ENCODE measurements at places on chromosomes 2 and 18.

- DNase-seq, result no peak
These were observed 61.1 kb upstream of the SLC66A3 start for GRCh38 chr2:11094021-11094810.

DNA sequence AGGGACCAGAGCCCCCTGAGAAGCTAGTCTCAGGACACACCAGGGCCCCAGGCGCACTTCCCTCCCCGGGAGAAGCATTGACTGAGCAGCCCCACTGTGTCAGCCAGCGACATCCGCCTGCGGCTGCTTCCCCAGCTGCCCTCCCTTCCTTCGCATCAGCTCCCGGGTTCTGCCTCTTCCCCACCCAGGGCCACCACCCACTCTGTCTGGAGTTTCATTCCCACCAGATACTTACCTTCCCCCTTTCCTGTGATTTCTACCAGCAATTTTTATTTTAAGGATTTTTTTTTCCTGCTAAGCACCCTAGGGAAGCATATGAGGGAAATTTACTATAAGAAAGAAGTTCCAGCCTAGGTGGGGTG is 99.2 kb downstream of the SMAD7 start:
- DNase-seq, result no peak

GRCh38 chr2:215410932-215411285 is 25.0 kb downstream of the FN1 start:
- peak; percentile 73 for DNase-seq

GRCh38 chr2:158095269-158095668 is 6.4 kb upstream of the UPP2 start:
- no peak for DNase-seq

DNA sequence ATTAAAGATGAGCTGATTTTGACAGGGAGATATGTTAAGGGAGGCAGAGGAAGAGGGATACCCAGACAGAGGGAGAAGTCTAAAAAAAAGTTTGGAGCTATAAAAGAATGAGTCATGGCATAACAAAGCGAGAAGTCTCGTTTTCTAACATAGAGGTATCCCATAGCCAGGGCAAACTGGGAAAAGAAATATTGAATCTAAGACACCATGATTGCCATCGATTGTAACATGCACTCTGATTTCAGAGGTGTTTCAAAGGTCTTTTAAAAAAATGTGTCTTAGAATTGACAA is 110.7 kb downstream of the MDH1 start:
- DNase-seq, result no peak

DNA sequence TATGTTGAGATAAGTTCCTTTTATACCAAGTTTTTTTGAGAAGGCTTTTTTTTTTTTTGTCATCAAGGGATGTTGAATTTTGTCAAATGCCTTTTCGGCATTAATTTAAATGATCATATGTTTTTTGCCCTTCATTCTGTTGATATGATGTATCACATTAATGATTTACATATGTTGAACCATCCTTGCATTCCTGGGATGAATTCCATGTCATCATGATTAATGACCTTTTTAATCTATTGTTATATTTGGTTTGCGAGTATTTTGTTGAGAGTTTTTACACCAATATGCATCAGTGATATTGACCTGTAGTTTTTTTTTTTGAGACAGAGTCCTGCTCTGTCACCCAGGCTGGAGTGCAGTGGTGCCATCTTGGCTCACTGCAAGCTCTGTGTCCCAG is 585.7 kb upstream of the FANCL start:
- DNase-seq, result no peak

GRCh38 chr18:61400716-61401115 is 67.5 kb downstream of the CDH20 start:
- DNase-seq, result no peak

- no peak for DNase-seq
These were observed 211.4 kb downstream of the EPHA4 start for GRCh38 chr2:221360742-221361141.

GRCh38 chr2:62464221-62465007 is 41.6 kb downstream of the TMEM17 start:
- no peak for DNase-seq

- DNase-seq, result no peak
These were observed 860.1 kb downstream of the BCL11A start for GRCh38 chr2:59693231-59693959.

DNA sequence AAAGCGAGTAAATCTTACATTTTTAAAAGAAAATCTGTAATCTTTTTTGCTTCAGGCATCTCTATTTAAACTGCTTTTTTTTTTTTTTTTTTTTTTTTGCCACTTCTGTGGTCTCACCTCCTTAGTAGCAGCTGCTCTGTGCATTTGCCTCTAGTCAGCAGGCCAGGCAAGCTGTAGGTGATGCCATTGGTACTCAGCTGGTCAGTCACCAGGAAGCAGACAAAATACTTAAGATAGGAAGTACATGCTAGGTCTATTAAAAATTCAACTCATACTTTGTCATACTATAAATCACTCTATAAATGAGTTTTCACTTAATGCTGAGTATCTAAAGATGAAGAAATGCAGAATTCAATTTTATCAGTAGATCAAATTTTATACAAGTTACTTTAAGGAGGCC is 83.7 kb downstream of the KYNU start:
- no peak for DNase-seq

- DNase-seq, result no peak
These were observed 21.7 kb downstream of the AKAIN1 start for GRCh38 chr18:5175378-5175777.

DNA sequence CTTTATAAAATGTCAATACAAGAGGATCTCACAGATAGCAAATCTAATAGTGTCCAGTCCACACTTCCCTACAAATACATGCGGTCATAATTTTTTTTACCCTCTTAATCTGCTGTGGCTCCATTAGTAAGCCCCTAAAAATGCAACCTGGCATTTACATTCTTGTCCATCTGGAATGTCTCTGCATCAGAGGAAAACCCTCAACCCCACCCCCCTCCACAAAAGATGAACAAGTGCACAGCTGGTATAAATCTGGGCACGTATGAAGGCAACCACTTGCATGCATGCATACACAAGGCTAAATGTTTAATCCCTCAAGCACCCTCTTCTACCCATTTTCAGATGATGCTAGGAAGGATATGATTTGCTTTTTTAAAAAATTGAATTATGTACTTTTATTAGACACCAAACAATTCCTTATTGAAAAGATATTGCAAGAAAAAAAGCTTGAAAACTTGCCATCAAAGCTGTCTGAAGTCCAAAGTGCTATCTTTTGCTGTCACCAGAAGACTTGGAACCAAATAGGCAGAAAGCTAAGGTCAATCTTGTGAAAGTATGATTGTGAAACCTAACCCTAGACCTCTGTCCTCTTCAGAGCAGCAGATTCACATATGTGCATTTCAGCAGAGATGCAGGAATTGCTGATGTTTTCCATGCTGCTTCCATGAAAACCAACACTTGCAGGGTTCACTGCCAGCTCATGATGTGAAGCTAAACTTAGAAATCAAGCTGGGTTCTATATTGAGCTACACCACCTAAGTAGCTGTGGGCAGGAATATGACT is 39.0 kb downstream of the IRS1 start:
- DNase-seq, result no peak

DNA sequence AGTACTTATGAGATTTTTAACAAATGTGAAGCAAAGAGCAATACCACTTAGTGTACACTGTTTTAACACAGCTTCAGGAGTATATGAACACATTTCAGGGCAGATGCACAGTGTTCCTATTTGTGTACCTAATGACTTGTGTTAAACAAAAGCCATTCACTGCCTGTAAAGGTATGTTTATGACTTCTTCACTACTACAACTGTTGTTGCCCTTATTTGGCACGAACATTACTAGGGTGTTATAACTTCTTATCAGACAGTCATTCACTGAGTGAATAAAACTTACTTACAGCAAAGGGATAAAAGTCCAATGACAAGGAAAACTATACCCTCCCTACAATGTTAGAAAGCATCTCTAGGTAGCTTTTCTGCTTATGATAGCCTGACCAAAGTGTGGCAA is 85.4 kb upstream of the CAVIN2 start:
- no peak for DNase-seq

DNA sequence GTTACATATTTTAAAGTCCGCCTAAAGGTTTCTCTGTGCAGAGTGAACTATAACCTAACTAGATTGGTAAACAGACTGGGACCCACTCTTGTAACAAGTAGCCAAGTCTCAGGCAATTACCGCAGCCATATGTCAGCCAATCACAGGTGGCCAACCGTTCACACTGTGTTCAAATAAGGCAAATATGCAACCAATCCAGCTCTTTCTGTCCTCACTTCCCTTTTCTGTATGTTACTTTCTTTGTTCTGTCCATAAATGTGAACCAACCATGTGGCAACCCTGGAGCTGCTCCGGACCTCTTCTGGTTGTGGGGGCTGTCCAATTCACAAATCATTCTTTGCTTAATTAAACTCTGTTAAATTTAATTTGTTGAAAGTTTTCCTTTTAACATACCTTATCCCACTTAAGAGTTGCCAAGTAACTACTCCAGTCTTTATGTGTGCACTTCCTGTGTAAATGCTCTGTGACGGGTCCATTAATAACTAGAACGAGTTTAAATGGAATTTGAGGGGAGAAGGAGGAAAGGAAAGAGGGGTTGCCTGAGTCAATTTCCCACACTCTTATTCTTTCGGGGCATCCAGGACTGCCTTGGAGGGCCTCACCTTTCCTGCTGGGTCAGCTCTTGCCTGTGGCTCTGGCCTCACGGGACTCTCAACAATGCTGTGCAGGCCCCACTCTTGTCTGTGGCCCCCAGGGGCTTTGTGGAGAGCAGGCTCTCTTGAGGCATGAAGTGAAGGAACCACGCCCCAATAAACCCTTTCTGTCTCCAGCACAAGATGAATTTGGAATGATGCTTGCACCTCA is 6.6 kb upstream of the RPL37A start:
- DNase-seq, result no peak
